HFFc6 (cell line): ENCODE measurements at places on chromosomes 1 and 21. TPM values are rescaled to one million over a fixed set of nuclear protein-coding genes. Genes with fewer than 3 reads are reported as not detected.

DNA sequence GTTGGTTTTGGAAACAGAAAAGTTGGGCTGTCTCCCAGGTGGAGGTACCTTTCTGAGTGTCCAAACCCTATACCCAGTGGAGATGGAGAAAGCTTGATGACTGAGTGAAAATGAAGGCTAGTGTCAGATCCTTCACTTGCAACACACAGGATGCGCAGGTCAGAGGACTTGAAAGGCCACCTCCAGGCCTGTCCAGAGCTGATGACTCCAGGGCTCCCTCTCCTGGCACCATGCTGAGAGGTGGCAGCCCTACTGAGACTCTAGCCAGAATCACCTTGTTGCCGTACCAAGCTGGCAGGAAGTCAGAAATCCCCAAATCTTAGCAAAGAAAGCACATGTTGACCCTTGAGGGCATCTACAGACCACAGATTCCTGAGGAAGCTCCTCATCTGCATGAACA is 16.4 kb downstream of the KNCN start:
- peaks cover 4% of the 10 kb centered on the region for H3K4me1 ChIP-seq
- H3K27me3 ChIP-seq = peaks cover 41% of the 10 kb centered on the region
- no peaks in the 10 kb centered on the region for H3K36me3 ChIP-seq
- DNase-seq = no peak

DNA sequence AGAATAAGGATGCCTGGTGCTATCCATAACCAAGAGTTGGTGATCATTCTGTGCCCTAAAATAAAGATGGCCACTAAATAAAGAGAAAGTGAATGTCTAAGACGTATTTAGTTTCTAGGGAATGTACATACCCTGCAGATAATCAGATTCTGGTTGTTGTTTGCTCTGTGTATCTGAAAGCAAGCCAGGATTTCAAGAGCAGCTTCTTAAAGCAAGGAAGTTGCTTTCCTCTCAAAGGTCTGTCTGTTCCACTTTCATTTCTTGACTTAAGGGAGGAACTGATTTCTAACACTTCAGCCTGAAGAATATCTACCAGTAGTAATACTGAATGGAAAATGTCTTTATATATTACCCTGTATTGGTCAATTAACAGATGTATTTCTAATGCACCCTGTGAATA is 88.8 kb downstream of the KIF1B start:
- H3K27me3 ChIP-seq = peaks cover 2% of the 10 kb centered on the region; the same call in 1 of the 2 replicates
- no peak for DNase-seq
- H3K4me1 ChIP-seq = no peaks in the 10 kb centered on the region
- H3K27ac ChIP-seq = no peak overlapping the region

- DNase-seq = peak; percentile 43
- peak within 1 kb of the TSS; percentile 86 for H3K4me3 ChIP-seq
- peaks cover 44% of the 10 kb centered on the region for H3K4me1 ChIP-seq
- peaks cover 4% of the 10 kb centered on the region for H3K27me3 ChIP-seq
- peak within 1 kb of the TSS; percentile 48 for H3K27ac ChIP-seq
Measured at GRCh38 chr1:44031252-44032169, at the start of gene SLC6A9. Gene SLC6A9 (minus strand): TSS chr1:44031462. CDS start chr1:44024277, 7,185 bp downstream.

DNA sequence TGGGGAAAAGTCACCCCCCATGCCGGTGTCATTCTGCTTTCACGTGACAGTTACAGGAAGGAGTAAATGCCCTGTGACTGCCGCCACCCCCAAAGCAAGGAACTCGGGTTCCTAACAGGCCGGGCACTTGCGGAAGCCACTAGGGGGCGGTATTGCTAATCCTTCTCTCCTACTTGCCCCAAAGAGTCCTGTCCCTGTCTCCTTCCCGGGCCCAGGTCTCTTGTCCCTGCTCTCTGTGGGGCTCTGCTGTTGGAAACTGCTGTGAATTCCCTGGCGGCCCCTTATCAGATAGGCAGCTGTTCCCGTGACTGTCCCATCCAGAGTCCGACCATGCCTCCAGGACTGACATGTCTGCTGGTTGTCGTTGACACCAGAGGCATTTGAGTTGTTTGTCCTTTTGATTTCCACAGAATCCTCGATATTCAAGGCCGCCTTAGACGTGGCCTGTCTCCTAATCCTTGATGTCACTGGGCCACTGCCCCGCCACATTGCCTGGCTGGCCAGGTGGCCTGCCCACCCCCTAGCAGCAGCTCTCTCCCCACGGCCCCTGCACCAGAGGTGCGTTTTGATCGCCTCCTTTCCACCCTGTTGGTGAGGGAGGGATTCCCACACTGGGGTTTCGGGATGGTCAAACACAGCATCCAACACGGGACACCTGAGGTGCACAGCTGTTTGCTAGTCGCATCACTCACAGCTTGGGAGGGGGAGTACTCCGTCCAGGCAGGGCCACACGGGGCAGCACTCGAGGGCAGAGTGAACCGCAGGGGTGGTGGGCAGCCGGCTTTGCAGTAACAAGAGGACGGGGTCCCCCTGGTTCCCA is 37.3 kb downstream of the CHAF1B start:
- H3K36me3 ChIP-seq = no peaks in the 10 kb centered on the region
- no peaks in the 10 kb centered on the region; the same call in 1 of the 2 replicates for H3K27me3 ChIP-seq
- DNase-seq = peak; percentile 35
- H3K4me3 ChIP-seq = no peak overlapping the region

- H3K4me1 ChIP-seq = peaks cover 55% of the 10 kb centered on the region
- no peaks in the 10 kb centered on the region; the same call in 1 of the 2 replicates for H3K27me3 ChIP-seq
- peak; percentile 0 for DNase-seq
- H3K4me3 ChIP-seq = peak overlapping the region; percentile 96
- H3K36me3 ChIP-seq = no peaks in the 10 kb centered on the region
Measured at GRCh38 chr1:185156288-185156853, 382 bp downstream of the TRMT1L start.

DNA sequence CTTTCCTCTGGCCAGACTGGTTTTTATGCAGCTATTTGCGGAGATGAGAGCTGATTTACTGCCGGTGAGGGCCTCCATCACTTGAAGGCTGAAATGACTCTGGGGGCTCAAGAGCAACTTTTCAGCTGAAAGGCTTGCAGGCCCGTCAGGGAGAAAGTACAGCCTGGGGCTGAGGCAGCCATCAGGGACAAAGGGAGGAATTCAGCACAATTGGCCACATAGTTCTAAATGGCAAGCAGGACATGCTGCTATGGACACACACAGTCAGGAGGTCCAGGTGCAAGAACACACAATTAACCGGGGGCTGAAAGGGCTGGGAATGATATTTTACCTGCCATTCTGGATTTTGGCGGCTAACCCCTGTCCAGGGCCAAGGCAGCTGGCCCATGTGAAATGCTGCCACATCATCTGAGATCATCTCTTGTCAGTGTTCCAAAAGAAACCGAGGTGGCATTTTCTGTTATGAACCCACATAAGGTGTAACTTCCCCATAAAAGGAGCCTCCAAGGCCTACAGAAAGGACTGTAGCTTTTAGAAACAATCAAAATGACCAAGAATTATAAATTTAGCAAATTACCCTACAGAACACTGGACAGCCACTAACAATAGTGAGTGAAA is 58.2 kb downstream of the LMX1A start:
- no peaks in the 10 kb centered on the region; the same call in none of the 2 replicates for H3K27me3 ChIP-seq
- no peaks in the 10 kb centered on the region for H3K4me1 ChIP-seq
- no peak overlapping the region for H3K27ac ChIP-seq

Gene CFH
- total RNA-seq = 19.8 and 23.2 TPM in 2 replicates

- H3K36me3 ChIP-seq = no peaks in the 10 kb centered on the region
- H3K4me3 ChIP-seq = no peak overlapping the region
- peaks cover 6% of the 10 kb centered on the region for H3K4me1 ChIP-seq
- no peak for DNase-seq
- no peak overlapping the region for H3K27ac ChIP-seq
Measured at GRCh38 chr1:151502035-151502700, 9.0 kb upstream of the CGN start.
